ENCODE measurements at places on chromosomes 3 and 15.

DNA sequence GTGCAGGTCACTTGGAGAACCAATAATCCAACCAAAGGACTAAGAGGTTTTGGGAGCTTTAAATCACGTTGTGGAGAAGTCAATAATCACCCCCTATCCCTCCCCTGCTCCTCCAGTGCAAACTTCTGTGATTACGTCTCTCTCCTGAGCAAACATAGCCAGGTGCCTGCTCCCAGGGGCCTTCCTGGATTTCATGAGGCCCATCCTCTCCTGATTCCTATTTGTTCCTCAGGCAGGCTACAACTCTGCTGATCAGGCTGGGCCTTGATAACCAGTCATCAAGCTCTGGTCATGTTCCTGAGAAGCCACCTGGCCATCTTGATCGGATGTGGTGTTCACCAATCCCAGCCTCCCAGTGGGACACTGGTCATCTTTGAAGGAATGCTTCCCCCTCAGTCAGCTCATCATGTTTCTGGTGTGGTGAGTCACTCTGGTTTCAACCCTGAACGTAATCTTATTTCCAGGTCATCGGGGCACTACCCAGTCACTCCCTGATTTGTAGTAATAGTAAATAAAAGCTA is 2.9 kb upstream of the ZNF710 start:
- DNase-seq: no peak

DNA sequence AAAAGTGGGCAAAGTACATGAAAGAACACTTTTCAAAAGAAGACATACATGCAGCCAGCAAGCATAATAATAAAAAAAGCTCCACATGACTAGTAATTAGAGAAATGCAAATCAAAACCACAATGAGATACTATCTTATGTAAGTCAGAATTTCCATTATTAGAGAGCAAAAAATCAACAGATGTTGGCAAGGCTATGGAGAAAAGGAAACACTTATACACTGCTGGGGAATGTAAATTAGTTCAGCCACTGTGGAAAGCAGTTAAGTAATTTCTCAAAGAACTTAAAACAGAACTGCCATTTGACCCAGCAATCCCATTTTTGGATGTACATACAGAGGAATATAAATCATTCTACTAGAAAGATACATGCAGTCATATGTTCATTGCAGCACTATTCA is 360.7 kb downstream of the NSUN3 start:
- no peak for DNase-seq

DNA sequence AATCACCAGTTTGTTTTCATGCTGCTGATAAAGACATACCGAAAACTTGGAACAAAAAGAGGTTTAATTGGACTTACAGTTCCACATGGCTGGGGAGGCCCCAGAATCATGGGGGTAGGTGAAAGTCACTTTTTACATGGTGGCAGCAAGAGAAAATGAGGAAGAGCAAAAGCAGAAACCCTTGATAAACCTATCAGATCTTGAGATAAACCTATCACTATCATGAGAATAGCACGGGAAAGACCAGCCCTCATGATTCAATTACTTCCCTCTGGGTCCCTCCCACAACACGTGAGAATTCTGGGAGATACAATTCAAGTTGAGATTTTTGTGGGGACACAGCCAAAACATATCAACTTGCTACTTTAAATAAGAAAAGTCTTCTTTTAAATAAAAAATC is 28.9 kb downstream of the CD200R1L start:
- no peak for DNase-seq

- DNase-seq: no peak
Observed at GRCh38 chr3:187456250-187456649, 88.1 kb downstream of the RTP4 start.

- DNase-seq: no peak
Observed at GRCh38 chr3:55974421-55975165, 487.5 kb upstream of the WNT5A start.

Data from CD4-positive, alpha-beta T cell treated with Interleukin-17A for 1 hour (primary cell).